ENCODE measurements at places on chromosomes 7 and 10.

- DNase-seq = no peak
Observed at GRCh38 chr10:68135362-68135761, 26.1 kb downstream of the MYPN start.

DNA sequence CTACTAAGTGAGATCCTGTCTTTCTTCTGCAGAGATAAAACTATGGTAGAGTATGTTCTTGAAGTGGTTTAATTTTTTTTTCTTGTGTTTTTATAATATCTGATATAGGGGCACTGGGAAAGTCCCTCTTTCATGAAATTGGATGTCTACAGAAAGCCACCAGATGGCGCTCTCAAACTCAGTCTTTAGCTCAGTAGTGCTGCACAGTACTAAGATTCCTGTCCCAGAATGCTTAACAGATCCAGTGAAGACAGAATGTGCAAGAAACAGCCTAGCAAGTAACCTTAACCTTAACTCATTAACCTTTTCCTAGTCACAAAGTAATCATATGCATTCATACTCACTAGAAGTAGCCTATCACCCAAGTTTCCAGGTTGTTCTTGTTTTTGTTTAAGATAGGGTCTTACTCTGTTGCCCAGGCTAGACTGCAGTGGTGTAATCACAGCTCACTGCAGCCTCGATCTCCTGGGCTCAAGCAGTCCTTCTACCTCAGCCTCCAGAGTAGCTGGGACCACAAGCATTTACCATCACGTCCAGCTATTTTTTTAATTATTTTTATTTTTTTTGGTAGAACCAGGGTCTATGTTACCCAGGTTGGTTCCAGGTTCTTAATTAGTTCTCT is 56.7 kb downstream of the IDE start:
- DNase-seq = peak; percentile 59

- no peak for DNase-seq
Observed at GRCh38 chr10:33706746-33707145, 372.3 kb upstream of the NRP1 start.

- no peak for DNase-seq
Observed at GRCh38 chr7:134533288-134533771, 6.0 kb downstream of the AKR1B10 start.

- DNase-seq = no peak
Observed at GRCh38 chr10:62133618-62134017, 135.0 kb downstream of the RTKN2 start.

- DNase-seq = peak; percentile 33
Observed at GRCh38 chr10:103458720-103459119, at the start of gene CALHM1. TSS of gene CALHM1 (minus strand) at chr10:103458900. CDS start at chr10:103458751, 149 bp downstream.

GRCh38 chr7:78134256-78134655 is 335.7 kb downstream of the PHTF2 start:
- no peak for DNase-seq

GRCh38 chr10:90276894-90277475 is 575.6 kb downstream of the KIF20B start:
- DNase-seq = no peak

DNA sequence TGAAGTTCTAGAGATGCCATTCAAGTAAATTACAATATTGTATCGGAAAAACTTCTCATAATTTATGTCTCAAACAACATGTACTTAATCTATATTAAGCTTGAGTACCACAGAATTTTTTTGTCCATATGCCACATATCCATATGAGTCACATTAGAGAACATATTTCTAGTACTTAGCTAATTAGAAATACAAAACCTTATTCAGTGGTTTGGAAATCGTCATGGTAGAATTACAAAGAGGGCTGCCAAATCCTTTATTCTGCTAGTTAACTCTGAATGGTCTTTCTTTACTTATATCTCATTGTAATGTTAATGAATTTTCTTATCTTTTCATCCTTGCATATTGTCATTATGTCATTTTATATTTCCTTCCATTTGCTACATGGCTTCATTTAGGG is 9.0 kb upstream of the VIM start:
- DNase-seq = no peak

DNA sequence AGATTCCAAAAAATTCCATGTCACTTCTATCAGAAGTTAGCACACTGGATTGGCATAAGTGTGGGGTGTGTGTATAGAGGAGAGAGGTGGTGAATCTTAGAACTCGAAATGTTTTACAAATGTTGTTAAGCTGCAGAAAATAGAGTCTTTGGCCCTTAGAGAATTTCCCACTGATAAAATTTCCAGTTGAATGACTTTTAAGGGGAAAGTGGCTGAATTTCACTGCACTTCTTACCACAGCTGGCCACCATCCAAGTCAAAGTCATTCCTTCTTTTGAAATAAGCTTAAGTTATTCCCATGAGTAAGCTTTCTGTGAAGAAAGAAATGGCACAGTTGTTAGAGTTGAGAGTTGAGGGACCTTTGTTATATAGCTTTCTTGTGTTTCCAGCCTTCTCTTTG is 13.9 kb downstream of the VCL start:
- DNase-seq = no peak

DNA sequence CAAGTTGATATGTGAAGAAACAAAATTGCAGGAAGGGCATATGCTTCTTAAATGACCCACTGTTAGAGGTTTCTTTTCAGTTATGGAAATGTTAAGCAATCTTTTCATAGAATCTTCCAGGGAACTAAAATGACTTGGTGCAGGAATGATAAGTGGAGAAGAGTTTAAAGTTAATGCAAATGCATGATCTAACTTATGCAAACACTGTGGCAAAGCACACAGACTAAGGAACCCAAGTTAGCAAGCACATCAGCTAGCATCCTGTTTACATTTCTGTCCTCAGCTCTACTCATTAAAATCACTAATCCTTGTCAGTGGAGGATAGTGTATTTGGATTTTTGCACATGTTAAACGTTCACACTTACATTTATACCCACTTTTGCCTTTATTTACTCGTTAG is 9.3 kb downstream of the CLCN1 start:
- no peak for DNase-seq

GRCh38 chr10:48714088-48714487 is 29.4 kb downstream of the WDFY4 start:
- no peak for DNase-seq

GRCh38 chr7:16698200-16698905 is 52.4 kb downstream of the BZW2 start:
- no peak for DNase-seq

GRCh38 chr7:90749774-90750173 is 153.7 kb downstream of the CDK14 start:
- no peak for DNase-seq

DNA sequence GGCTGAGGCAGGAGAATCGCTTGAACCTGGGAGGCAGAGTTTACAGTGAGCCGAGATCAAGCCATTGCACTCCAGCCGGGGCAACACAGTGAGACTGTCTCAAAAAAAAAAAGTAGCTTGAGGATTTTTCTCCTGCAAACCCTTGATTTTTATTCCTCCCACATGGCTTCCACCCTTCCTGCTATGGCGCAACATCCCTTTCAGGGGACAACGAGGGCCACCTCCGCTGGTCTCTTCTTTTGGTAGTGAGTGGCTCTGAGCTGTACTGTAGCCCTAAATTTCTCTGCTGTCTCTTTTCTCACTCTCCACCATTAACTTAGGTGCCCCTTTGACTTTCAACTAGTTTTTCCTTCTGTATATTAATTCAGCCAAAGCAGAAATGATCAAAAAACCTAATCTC is 113.4 kb downstream of the HIPK2 start:
- DNase-seq = no peak

GRCh38 chr7:1700086-1700485 is 30.0 kb downstream of the ELFN1 start:
- DNase-seq = no peak

DNA sequence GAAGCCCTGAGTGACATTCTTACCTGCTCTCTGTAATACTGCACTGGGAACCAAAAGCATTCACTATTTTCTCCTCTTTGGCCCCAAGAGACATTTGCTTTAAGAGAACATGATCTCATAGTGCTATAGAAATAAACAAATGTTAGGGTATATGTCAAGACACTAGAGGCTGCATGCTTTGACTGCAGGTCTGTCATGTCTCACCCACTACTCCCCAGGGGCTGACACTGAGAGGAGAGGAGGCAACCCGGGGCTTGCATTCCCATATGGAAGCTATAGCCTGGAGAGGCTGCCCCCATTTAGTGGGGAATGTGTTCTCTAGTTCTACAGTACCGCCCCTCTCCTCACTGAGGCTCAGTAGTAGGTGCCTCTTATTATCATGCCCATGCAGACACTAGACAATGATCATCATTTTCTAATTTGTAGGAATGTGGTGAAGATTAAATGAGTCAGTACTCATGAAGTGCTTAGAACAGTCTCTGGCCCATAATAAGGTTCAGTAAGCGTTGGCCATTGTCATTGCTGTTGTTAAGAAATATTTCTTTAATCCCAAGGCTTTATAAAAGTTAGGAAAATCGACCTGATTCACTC is 4.9 kb upstream of the SLF2 start:
- DNase-seq = no peak
